ENCODE measurements at places on chromosomes 5 and 9. TPM values are rescaled to one million over a fixed set of nuclear protein-coding genes. Genes with fewer than 3 reads are reported as not detected.
A peak's percentile ranks its signal among the peaks of the same experiment; 100 is the strongest.

SLC34A3 gene
- total RNA-seq, result not detected

DNA sequence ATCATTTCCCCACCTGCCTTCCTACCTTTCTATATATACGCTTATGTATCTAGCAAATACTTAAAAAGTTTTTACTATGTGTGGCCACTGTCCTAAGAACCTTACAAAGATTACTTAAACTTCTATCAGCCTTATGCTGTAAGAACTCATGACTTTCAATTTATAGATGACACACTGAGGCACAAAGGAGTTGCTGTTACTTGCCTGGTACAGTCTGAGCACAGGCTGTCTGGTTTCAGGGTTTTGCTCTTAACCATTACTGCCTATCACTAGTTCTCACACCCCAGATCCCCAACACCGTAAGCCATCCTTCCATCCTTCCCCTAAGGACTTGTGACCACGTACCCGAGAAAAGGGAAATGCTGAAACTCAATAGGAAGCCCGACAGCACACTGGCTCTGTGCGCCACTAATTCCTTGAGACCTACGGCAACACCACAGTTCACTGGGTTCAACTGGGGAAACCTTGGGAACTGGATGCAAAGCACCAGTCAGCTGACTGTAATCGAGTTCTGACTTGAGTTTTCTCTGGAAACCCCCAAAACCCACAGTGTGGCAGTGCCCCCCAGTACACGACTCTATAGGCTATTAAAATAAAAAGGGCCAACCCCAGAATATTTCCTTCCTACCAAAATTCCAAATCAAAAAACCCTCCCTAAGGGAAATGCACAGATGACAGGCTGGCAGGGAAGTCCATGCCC is 56.0 kb downstream of the AUH start:
- DNase-seq, result no peak

- no peak for DNase-seq
Measured at GRCh38 chr9:37197158-37198038, 77.0 kb downstream of the ZCCHC7 start.

GRCh38 chr5:180360078-180360957 is 7.2 kb upstream of the GFPT2 start:
- DNase-seq, result no peak

- peak; percentile 42 for DNase-seq
Measured at GRCh38 chr5:133612249-133612860, at the start of gene FSTL4. FSTL4 (minus strand) TSS chr5:133612541.

DNA sequence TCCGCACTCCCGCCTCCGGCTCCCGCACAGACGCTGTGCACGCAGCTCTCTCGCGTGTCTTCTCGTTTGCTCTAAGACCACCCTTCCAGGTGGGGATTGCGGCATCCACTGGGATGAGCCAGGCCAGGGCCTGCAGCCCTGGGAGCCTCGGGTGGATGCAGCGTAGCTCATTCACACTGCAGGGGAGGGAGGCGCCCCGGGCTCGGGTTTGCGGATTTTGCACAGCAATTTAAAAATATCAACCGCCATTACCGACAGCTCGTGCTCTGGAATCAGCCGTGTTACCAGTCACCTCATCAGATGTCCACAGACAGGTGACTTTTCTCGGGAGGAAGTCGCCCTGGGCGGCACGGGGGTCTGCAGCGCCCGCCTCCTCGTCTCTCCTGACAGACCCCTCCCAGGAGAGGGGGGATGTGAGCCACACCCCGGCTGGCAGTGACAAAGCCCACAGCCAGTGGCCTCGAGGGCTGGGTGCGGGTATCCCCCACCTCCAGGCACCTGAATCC is 20.8 kb upstream of the SLC6A3 start:
- no peak for DNase-seq

DNA sequence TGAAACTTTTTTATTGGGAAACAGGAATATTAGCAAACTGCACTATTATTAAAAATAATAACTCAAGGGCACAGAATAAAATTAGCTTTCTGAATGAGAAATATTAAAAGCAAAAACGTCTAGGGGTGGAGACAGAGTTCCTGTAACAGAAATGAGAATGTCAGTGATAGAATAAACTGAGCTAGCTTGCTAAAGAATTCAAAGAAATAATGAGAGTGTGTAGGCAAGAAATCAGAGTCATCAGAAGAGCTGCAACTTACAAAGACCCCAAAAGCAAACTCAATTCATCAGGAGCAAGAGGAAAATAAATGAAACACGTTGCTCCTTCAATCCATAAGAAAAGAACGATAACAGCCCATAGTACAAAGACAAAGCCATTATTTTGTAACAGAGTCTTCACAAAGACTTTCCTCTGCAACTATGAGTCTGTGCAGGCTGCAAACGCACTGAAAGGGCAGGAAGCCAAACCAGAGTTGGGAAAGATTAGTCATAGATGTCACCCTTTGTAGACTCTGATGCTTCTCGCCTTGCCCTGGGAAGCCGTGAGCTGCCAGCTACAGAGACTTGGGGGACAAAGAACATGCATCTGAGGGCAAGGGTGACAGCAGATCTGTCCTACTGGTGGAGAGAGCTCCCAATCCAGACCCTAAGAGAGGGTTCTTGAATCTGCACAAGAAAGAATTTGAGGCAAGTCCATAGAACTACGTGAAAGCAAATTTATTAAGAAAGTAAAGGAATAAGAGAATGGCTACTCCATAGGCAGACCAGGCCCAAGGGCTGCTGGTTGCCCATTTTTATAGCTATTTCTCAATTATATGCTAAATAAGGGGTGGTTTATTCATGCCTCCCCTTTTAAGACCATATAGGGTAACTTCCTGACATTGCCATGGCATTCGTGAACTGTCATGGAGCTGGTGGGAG is 40.8 kb downstream of the SHC3 start:
- DNase-seq, result peak; percentile 18

RANBP3L gene
- not detected for total RNA-seq

KLHL3 gene
- 3.0 TPM for total RNA-seq

DNA sequence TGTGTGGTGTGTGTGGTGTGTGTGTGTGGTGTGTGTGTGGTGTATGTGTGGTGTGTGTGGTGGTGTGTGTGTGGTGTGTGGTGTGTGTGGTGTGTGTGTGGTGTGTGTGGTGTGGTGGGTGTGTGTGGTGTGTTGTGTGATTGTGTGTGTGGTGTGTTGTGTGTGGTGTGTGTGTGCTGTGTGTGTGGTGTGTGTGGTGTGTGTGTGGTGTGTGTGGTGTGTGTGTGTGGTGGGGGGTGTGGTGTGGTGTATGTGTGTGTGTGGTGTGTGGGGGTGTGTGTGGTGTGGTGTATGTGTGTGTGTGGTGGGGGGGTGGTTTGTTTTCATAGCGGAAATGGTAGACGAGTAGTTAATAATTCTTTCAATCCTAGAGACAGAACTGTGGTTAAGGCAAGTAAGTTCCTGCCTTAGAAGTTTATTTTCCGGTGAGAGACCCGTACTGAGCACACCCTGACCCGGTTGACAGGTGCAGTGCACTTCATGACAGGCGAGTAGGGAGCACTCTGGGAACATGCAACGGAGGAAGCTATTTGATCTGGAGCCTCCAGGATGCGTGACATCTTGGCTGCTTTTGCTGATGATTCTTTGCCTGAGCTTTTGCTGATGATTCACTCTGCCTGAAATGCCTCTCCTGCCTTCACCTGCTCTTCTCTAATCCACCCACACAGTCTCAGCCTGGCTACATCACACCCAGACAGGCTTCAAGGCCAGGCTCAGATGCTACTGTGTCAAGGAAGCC is 21.7 kb upstream of the FAT2 start:
- peak; percentile 75 for DNase-seq

GRCh38 chr5:96203761-96204160 is 229.3 kb downstream of the PCSK1 start:
- no peak for DNase-seq

DNA sequence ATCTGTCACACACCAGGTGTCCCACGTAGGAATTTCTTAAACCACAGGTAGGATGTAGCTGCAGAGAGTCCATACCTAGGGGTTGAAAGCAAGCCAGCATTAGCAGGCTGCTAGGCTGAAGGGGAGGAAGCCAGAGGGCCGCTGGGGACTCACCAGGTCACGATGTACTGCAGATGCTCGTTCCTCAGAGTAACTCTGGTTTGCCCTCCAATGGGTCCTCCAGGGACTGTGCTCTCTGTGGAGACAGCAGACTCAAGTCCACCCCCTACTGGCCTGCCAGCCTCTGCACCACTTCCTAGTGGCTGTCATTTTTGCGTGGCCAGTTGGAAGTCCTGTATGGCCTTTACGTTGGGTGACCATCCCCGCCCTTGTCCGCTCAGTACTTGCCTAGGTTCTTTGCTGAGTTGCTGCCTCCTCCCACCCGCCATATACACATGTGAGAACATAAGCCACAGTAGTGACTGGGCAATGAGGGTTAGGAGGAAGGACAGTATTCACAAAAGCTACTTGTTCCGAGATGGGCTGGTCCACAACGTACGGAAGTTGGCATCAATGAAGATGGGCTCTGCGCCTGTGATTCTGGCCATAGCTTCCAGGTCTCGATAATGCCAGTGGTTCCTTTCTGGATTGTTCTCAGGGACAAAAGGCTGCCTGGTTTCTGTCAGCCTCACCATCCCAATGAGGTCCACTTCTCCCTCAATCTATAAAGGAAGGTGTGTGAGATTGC is 4.1 kb downstream of the RPL7A start:
- peak; percentile 70 for DNase-seq

GRCh38 chr9:76371901-76372300 is 22.3 kb downstream of the RFK start:
- DNase-seq, result no peak

MZB1 gene
- 24.0 TPM for total RNA-seq

DNA sequence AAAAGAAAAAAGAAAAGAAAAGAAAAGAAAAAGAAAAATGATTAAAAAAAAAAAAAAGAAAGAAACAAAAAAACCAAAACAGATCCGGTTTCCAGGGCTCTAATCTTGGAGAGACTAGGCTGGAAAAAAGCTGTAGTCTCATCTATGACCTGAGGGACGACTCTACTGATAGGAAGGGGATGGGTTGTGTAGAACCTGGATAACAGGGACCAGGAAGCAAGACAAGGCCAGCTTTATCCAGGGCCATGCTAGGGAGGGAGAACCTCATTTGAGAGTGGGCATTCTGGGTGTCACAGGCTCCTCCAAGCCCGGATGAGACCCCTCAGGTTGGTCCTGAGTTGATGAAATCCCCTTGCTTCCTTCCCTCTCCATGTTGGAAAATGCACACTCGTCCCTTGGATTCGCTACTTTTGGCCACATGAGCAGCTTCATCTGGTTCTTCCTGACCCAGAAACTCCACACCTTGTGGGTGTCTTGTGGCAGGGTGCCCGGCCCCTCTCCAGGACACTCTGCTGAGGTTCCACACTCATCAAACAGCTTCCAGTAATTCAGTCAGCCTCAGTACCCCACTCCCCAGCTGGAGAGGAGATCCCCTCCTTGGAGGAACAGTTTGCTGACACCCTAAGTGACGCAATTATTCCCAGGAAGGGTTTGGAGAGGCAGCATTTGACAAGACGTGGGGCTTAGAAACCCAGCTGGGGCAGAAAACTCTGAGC is 71.1 kb upstream of the LHFPL2 start:
- DNase-seq, result no peak

DNA sequence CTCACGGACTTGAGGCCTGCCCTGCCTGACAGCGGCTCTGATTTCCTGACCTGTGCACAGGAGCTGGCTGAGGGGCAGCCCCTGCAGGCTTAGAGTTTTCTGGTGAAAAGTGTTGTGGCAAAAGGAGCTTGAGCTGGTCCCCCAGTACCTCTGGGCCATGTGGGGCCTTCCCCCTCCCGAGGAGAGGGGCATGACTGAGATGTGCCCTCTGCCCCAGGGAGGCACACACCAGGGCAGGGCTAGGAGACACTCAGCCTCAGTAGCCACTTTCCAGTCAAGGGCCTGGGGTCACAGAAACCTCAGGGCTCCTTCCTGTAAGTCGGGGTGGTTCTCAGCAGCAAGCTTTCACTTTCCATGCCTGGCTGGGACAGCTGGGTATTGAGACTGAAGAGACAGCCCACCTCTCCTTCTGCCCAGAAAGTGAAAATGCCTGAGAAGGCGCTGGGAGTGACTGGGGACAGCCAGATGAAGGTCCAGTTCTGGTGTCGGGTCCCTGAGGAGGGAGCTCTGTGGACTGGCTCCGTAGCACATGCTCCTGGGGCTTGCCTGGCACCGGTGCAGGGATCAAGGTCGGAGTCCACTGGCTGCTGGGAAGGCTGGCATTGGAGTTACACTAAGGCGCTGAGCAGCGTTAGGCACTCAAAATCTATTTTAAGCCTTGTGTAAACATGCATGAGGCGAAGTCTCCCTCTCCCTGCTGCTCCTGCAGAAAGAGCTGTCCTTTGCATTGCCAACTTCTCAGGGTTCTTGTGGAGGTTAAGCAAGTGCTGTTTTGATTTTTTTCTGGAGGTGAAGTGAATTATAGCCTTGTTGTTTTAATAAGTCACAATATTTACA is 394.9 kb downstream of the GADD45G start:
- peak; percentile 85 for DNase-seq

DNA sequence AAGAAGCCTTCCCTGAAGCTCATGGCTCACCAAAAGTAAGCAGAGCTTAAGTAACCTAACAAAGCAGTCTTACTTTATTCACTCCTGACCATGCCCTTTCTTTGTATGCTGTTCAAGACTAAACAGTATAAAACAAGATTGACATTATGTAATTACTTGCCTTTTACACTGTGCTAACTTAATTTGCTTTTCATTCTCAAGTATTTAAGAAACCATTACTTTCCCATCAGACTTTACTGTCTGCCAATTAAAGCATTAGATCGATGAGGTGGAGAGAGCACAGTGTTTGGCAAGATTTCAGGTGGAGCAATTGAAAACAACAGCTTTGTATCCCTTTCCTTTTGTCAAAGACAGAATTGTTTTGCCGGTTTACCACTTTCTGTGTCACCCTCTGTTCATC is 98.2 kb downstream of the RORB start:
- no peak for DNase-seq

DNA sequence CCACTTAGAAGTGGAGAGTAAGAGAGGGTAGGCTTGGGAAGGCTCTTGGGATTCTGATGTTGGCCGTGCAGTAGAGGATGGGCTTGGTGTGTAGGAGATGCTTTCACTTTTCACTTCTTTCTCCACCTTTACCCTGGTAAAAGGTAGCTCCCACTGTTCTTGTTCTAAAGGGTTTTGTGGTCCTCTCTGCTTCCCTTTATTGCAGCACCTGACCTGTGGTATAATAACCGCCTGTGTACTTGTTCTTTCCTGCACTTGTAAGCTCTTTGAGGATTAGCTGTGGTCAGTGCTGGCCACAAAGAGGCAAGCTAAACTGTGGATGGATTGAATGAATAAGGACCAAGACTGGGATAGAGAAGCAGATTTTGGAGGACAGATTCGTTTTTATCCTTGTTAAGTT is 25.2 kb downstream of the KDM4C start:
- DNase-seq, result no peak

GRCh38 chr5:112710896-112711295 is 26.8 kb upstream of the APC start:
- DNase-seq, result no peak

DNA sequence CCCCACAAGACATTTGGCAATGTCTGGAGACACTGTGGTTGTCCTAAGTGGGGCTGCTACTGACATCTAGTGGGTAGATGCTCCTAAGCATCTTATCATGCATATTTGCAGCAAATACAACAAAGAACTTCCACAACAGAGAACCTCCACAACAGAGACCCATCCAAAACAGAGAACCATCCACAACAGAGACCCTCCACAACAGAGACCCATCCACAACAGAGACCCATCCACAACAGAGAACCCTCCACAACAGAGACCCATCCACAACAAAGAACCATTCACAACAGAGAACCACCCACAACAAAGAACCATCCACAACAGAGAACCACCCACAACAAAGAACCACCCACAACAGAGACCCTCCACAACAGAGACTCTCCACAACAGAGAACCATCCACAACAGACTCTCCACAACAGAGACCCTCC is 32.8 kb downstream of the ARPC5L start:
- DNase-seq, result peak; percentile 29

GRCh38 chr9:33452828-33453271 is 5.5 kb upstream of the AQP3 start:
- peak; percentile 79 for DNase-seq

GRCh38 chr5:4348423-4348822 is 752.8 kb downstream of the IRX1 start:
- no peak for DNase-seq
